ENCODE measurements at places on chromosomes 7 and 10. TPM values are rescaled to one million over a fixed set of nuclear protein-coding genes. Genes with fewer than 3 reads are reported as not detected.

Gene WDFY4
- polyA plus RNA-seq, result 3.5 TPM

- H3K27ac ChIP-seq, result no peak within 1 kb of the TSS
- H3K36me3 ChIP-seq, result no peaks in the 10 kb centered on the region
- no peaks in the 10 kb centered on the region for H3K4me1 ChIP-seq
- DNase-seq, result peak; percentile 48
Observed at GRCh38 chr7:103989200-103989784, at the start of gene RELN. Gene RELN (minus strand): TSS chr7:103989658. CDS start chr7:103989356, 302 bp downstream.

DNA sequence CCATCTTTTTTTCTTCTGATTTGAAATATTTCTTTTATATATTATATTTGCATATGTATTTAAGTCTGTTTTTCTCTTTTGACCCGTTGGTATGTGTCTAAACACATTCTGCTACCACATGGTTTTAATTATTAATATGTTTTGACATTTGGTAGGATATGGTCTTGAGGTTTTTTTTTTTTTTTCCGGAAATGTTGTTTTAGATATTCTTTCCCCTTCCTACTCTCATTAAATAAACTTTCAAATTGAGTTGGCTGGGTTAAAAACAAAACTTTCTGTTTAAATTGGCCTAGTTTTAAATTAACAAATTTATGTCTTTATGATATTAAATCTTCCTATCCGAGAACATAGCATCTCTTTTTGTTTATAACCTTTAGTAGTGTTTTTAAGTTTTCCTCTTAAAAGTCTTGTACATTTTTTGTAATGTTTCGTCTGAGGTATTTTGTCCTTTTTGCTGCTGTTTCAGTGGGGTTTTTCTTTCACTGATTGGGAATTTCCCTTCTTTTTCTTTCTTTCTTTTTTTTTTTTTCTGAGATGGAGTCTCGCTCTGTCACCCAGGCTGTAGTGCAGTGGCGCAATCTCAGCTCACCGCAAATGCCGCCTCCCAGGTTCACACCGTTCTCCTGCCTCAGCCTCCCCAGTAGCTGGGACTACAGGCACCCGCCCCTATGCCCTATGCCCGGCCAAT lies 25.4 kb downstream of the STAM start:
- no peak overlapping the region for H3K4me3 ChIP-seq
- H3K27ac ChIP-seq, result no peak overlapping the region
- peaks cover 9% of the 10 kb centered on the region for H3K4me1 ChIP-seq
- H3K36me3 ChIP-seq, result no peaks in the 10 kb centered on the region
- DNase-seq, result no peak

- H3K36me3 ChIP-seq, result no peaks in the 10 kb centered on the region
- H3K27ac ChIP-seq, result no peak overlapping the region
- H3K27me3 ChIP-seq, result no peaks in the 10 kb centered on the region
- no peak overlapping the region for H3K4me3 ChIP-seq
- DNase-seq, result no peak
- H3K4me1 ChIP-seq, result no peaks in the 10 kb centered on the region
Observed at GRCh38 chr10:8614054-8614565, 559.6 kb downstream of the GATA3 start.

- H3K4me3 ChIP-seq, result no peak overlapping the region
- H3K4me1 ChIP-seq, result peaks cover 4% of the 10 kb centered on the region
- peaks cover 41% of the 10 kb centered on the region for H3K36me3 ChIP-seq
Observed at GRCh38 chr7:94420328-94420727, 25.6 kb downstream of the COL1A2 start.

- DNase-seq, result no peak
- no peaks in the 10 kb centered on the region for H3K4me1 ChIP-seq
Observed at GRCh38 chr10:84606428-84606827, 278.0 kb downstream of the CCSER2 start.

Data from large intestine (tissue), 12 donors.